ENCODE measurements at places on chromosomes 2 and 18. TPM values are rescaled to one million over a fixed set of nuclear protein-coding genes. Genes with fewer than 3 reads are reported as not detected.
A peak's percentile ranks its signal among the peaks of the same experiment; 100 is the strongest.

DNA sequence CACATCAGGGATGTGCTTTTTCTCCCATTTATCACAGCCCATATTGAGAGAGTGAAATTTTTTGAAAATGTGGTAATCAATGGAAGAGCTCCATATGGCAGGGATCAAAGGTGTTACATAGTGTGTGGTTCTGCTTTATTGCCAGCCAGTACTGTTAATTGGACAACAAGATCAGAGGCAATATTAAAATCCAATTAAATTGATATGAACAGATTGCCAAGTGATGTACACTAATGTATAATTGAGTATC lies 338.9 kb downstream of the BCL11A start:
- DNase-seq, result no peak

- DNase-seq, result no peak
Observed at GRCh38 chr2:174951745-174952144, 53.4 kb downstream of the CHN1 start.

- DNase-seq, result no peak
Observed at GRCh38 chr2:120866071-120866470, 130.4 kb downstream of the GLI2 start.

GRCh38 chr18:25674183-25674582 lies 322.2 kb upstream of the ZNF521 start:
- no peak for DNase-seq

DNA sequence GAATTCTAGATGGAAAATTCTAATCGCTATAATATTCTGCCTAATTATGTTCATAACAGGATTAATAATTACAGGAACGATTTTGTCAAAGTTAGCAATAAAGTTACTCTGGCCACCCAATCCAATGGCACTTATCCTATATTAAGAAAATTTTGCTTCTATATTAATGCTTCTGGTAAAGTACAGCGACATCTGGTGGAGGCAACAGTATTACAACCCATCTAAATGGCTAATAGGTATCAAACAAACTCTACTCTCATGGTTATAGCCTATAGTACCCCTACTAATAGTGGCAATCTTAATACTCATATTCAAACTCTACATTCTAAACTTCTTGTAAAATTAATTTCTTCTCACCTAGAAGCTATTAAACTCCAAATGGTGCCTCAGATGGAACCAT lies 1084.7 kb upstream of the LRRTM1 start:
- no peak for DNase-seq

- DNase-seq, result no peak
Observed at GRCh38 chr2:213757525-213757924, 473.3 kb downstream of the SPAG16 start.

DNA sequence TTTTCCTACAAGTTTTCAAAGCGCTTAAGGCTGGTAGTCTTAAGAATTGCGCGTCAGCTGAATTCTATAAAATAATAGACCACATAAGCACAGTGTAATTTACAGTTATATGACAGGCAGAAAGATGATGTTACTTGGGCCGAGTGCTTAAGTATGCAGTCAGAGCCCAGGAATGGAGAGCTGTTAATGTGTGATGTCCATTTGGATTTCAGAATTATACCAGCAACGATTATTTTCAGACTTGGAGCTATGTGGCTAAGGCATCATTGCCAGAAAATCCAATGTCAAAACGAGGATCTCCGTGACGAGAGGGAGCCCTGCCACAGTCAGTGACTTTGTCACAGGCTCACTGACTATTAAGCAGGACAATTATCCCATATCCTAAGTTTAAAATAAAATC lies 3.4 kb downstream of the KLF7 start:
- DNase-seq, result peak; percentile 63

Gene RGPD3
- 1.0 TPM for total RNA-seq

Gene HAAO
- total RNA-seq, result 1.2 TPM

Gene LCT
- not detected for total RNA-seq

Gene ACVR1C
- total RNA-seq, result 0.40 TPM

Gene CREG2
- 0.70 TPM for total RNA-seq

Data from renal cortical epithelial cell (primary cell).